ENCODE measurements at places on chromosomes 2 and 18.

GRCh38 chr2:219995991-219996765 lies 368.7 kb downstream of the SLC4A3 start:
- DNase-seq: no peak

GRCh38 chr2:168184681-168185513 lies 62.5 kb downstream of the STK39 start:
- DNase-seq: peak; percentile 32

- DNase-seq: peak; percentile 99
Measured at GRCh38 chr2:215680605-215681598, 245.0 kb upstream of the FN1 start.

- no peak for DNase-seq
Measured at GRCh38 chr2:204365811-204366210, 179.5 kb upstream of the PARD3B start.

DNA sequence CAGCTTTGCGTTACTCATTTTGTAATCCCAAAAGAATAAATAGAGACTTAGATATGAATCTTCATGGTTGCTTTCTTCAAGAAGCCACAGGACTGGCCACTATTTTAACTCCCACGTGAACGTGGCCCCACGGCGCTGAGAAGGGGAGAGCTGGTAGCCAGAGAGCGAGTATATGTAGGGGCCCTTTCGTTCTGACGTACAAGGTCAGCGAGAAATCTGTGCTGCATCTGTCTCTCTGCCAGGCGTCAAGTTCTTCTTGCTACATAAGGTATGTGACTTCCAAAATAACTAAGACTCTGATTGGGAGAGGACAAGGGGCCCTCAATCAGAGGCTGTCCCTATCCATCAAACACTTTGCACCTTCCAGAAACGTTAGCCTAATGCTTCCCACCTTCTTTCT lies 149.2 kb downstream of the PLEKHA3 start:
- no peak for DNase-seq

DNA sequence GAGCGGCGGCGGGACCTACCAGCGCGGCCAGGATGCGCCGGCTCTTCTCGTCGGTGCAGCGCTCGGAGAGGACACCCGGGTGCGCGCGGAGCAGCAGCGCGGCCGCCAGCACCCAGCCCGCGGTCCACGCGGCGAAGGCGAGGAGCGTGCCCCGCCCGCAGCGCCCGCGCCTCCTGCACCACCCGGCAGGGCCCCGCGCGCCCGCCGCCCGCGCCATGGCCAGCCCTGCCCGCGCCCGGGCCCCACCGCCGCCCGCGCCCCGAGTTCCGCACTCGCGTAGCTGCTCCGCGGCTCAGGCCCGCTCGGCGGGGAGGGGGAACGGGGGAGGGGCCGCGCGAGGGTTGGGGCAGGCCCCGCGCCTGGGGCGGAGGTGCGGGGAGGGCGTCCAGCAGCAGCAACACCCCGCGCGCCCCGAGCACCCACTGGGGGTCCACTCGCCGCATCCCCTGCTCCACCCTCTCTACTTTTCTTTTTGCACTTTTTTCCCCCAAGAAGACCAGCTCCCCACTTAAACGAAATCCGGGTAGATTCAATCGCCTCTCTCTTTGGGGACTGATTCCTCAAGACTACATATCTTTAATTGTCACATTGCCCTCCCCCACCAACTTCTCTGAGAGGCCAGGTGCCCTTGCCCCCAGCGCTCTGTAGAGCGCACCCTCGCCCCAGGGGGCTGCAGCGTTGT lies at the start of gene DIPK1C:
DIPK1C (minus strand) TSS at position 266 of the 682 bp plus-strand sequence; CDS start at position 217, 49 bp downstream.
- no peak for DNase-seq

- peak; percentile 96 for DNase-seq
Measured at GRCh38 chr2:226660526-226660925, 139.1 kb downstream of the IRS1 start.

DNA sequence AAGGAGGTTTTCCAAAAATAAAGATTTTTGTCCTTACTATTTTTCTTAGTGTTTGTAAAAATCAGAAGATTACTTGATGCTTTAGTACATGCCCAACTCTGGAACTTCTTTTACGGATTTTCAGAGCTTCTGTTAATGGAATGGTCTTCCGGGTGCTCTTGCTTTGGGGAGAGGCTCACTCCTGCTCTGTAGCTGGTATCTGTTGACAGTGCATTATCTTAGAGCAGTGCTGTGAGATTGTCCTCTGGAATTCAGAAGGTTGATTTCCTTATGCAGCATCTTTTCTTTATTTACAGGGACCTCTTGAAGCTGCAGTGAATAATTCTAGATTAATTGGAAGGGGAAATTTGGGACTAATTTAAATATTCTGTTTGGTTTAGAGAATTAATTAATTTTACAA lies 4.6 kb downstream of the MAPRE2 start:
- DNase-seq: no peak

DNA sequence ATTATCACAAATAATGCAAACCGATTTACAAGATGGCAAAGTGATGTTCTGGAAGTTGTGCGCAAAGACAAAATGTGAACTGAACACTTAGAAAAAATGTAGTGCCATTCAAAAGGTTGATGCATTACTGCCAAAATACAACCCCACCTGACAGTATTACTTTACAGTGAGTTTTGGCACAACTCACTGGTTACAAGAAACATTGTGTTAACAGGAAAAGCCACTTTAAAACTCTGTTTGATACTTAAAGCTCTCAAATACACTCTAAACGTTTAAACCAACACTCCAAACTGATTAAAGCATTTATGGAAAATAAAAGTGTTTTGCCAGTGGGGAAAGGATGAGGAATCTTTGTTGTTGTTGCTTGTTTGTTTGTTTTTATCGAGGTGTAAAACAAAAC lies 173.4 kb upstream of the SATB2 start:
- no peak for DNase-seq

DNA sequence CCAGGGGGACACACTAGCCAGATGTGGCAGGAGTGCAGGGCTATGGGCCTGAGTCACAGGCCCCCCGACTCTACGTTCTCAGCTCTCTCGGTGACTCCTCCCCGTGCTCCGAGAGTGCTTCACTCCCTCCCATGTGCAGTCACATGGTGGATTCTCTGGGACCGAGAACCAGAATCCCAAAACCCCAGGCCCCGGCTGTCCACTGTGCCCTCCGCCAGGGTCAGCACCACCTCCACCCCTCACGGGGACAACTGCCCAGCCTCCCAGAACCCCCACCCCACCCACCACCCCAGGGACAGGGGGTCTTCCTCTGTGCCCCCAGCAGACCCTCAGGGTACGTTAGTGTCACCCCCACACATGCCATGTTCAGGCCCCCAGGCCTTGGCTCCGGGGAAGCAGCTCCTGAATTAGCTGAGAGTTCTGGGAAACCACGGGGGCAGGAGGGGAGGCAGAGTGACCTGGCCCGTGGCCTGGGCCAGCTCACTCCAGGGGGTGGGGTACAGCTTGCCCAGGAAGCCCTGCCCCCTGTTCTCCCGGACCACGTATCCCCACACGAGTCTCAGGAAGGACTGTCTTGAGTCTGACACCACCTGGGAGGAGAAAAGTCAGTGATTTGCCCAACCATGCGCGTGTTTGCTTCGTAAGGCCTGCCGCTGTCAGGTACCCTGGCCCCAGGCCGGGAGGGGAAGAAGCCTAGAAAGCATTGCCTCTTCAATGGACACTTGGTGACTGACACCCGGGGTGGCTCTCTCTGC lies 4.4 kb downstream of the RAMP1 start:
- DNase-seq: no peak

DNA sequence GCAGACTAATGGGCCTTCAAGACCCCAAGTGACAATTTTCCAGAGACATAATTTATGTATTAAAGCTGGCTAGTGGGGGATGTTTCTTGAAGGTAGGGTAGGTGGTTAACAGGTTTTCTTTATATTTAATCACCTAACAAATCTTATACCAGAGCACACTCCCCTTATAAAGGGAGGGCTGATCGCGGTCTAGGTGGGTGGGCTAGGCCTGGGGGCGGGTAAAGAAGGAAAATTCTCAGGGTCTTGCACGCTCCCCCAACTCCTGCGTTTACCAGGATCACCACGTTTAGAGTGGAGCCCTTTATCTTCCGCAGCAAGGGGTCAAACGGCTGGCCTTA lies 19.9 kb upstream of the CXXC1 start:
- DNase-seq: no peak

GRCh38 chr2:146365041-146365440 lies 1479.8 kb upstream of the ACVR2A start:
- DNase-seq: no peak

DNA sequence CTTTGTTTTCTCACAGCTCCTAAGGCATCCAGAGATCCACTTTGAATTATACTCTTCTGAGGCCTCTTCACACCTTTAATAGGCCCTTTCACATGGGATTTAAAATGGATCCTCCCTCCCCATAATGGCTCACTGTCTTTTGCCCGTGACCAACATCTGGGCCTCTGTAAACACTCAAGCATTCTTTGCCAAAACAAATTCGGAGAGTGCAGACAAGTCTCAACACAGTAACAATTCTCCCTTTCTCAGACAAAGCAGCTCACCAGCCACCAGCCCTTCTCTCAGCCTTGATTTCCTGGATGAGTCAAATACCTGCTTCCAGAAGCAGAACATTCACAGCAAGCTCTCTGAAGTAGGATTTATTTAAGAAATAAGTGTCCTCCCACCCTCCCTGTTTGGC lies 14.0 kb upstream of the IMP4 start:
- DNase-seq: no peak

DNA sequence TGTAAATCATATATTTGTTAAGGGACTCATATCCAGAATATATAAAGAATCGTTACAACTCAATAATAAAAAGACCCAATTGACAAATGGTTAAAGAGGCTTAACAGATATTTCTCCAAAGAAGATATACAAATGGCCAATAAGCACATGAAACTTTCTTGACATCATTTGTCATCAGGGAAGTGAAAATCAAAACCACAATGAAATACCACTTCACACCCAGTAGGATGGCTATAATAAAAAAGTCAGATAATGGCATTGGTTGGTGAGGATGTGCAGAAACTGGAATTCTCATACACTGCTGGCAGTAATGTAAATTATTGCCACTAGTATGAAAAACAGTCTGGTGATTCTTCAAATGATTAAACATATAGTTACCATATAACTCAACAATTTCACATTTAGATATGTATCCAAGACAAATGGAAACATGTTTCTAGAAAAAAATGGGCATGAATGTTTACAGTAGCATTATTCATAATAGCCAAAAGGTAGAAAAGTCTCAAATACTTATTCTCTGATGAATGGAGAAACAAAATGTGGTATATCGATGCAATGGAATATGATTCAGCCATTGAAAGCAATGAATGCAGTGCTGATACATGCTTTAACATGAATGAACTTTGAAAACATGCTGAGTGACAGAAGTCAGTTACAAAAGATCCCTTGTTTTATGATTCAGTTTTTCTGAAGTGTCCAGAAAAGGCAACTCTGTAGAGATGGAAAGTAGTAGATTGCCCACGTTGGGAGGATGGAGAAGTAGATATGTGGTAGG lies 304.6 kb upstream of the ZEB2 start:
- no peak for DNase-seq

DNA sequence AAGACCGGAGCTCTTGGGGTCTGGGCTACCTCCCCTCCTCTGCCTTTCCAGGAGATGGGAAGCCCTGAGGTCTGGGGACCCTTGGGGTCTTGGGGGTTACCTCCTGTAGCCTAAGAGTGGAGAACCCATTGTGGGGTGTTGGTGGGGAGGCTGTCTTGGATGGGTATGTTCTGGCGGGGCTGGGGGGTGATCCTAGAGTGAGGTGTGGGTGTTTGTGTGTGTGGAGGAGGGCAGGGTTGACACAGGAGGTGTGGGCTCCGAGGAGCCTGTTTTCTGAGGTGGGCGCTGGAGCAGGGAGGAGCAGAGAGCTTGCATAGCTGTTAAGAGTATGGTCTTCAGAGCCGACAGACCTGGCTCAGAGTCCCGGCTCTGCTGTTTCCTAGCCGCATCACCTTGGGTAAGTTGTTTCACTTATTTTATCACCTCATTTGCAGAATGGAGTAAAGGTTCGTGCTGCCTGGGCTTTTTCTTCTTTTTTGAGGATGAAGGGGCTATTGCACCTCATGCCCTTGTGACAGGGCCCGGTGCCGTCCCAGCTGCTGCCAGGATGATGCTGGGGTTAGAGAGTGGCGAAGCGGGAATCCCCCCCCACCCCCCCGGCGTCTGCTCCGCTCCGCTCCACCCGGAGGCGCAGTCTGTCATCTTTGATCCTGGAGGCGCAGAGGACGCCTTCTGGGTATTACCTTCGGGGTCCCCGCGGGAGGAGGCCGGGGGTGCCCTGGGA lies 17.2 kb downstream of the TET3 start:
- DNase-seq: no peak

GRCh38 chr2:10122500-10123280 lies at the start of gene RRM2:
Gene RRM2, plus strand, starts transcription at chr2:10122739. Its CDS starts 60 bp downstream, at chr2:10122799.
- peak; percentile 91 for DNase-seq

DNA sequence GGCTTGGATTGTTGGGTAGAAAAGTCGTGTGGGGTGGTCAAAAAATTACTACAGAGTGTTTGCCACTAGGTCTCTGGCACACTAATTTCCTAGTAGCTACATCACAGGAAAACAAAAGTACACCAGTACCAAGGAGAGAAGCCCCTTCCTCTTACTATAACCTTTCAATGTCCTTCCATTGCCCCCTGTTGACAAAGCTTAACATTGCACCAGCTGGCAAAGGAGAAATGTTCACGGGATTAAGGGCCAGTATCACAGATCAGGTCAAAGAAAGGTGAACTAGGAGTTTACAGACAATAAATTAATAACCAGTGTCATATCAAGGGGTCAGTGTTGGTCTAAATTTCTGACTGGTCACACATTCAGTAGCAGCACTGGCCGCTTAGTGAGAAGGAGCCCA lies 1139.6 kb upstream of the FAM98A start:
- DNase-seq: no peak

DNA sequence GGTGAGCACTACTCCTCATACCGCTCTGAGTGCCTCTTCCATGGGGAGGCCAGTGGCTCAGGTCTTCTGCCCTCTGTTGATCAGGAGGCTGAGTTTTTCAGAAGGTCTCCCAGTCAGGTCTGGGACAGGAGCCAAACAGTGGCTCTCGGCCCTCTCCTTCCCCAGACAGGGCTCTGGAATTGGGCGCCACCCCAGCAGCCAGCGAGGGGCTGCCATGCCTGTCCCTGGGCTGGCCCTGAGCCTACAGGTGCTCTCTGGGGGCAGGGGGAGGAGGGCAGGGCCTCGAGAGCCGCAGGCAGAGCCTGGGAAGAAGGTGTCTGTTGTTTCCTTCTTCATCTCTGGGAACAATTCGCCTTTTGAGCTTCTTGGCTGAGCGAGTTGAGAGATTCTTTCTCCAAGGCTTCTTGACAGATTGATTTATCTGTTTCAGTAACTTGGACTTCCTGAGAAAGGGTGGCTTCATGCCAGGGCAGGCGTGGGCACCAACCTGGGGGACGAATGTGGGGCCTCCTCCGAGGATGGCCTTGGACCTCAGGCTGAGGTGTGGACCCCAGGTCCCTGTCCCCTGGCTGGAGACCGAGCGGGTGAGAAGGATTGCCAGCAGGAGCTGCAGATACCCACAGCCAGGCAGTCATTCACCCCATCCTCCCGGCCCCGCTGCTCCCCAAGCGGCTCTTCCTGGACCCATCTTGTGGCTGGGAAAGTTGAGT lies 64.7 kb upstream of the GLI2 start:
- no peak for DNase-seq

GRCh38 chr2:146931109-146931508 lies 913.7 kb upstream of the ACVR2A start:
- DNase-seq: peak; percentile 2

Data from iris pigment epithelial cell (primary cell).